Activated naive CD4-positive, alpha-beta T cell (primary cell): ENCODE measurements at places on chromosomes 1 and 21.

DNA sequence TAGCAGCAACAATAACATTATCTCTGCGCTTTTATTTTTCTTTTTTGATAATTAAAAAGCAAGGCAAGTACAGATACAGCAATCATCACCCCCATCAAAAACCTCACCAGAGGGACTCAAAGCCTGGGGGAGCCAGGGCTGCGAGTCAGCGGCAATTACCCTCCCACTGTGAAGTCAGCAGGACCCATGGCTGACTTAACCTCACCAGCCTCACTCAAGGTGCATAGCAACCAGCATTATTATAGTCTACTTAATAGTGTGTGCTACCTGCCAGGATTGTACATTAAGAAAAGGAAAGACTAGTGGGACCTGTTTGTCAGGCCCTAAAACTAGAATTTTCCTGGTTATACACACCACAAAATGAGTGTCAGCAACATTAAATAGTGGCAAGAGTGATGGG, 28.9 kb upstream of the SERBP1 start:
- DNase-seq = no peak

DNA sequence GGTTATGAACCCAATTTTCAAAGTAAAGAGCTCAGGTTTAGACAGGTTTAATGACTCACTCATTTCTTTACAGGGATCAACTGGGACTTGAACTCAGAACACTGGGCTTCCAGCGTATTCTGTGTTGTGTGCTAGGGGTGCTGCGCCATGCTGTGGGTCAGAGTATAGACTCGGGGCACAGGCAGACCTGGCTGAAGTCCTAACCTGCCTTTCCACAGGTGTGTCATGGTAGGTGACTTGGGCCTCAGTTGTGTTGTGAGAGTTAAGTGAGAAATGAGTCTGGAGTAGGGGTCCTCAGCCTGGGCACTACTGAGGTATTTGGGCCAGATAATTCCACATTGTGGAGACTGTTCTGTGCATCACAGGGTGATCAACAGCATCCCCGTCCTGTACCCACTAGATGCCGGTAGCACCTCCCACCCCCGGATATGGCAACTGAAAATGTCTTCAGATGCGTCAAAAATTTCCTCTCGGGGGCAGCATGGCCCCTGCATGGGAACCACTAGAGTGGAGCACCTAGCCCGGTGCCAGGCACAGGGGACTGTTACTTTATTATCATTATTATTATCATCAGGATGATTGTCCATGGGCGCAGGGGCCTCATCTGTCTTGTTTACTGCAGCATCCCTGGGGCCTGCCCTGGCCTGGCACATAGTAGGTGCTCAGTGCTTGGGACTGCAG, 575.5 kb downstream of the PTPRU start:
- DNase-seq = no peak

GRCh38 chr1:41363591-41364320, 2.5 kb downstream of the FOXO6 start:
- no peak for DNase-seq

- no peak for DNase-seq
Observed at GRCh38 chr1:178438432-178438831, 58.3 kb downstream of the CLEC20A start.

DNA sequence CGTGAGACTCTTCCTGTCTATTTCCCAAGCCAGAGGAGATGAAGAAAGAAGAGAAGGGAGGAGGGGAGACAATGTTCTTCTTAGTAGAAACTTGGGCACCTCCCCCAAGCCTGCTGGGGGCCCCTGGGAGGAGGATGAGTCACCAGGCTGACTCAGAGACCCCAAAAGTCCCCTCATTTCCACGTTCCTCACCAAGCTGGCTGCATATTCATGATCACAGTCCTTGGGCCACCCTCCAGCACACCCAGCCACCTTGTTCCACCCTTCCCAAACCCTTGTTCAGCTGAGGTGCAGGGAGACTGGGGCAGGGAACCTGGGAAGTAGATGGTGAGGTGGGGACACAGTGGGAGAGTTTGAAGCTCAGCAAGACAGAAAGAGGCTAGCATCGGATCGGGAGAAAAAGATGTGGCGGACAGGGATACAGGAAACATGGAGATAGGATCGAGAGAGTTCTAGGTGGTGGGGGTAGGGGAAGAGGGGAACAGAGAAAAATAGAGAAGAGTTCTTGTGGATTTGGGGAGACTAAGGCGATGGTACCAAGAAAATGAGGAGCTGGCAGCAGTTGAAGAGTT, 712 bp downstream of the RAB13 start:
- no peak for DNase-seq

- no peak for DNase-seq
Observed at GRCh38 chr1:68799096-68799495, 302.2 kb upstream of the DEPDC1 start.

DNA sequence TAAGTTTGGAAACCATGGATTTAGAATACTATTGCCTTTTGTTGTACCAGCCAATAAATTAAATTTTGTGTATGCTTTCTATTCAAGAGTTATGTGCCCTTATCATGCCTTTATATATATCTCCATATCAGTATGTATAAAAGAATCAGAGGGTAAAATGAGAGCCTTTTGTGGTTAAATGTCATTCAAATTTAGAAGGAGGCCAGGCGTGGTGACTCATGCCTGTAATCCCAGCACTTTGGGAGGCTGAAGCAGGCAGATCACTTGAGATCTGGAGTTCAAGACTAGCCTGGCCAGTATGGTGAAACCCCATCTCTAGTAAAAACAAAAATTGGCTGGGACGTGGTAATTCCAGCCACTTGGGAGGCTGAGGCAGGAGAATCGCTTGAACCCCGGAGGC, 88.9 kb downstream of the XPR1 start:
- DNase-seq = no peak

DNA sequence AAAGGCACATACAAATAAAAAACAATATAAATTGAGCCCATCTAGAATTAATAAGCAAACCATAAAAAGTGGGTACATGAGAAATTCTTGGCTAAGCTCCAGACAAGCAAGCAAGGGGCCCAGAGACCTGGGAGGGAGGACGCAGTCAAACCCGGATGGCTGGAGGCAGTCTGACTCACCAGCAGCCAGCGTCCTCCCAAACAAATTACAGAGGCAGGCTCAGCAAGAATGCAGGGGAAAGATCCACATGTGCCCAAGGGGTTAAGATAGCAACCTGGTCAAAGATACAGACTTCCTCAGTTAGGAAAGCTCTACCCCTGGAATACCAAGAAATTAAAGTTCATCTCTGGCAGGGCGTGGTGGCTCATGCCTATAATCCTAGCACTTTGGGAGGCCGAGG, 7.4 kb upstream of the TIAM1 start:
- DNase-seq = no peak

DNA sequence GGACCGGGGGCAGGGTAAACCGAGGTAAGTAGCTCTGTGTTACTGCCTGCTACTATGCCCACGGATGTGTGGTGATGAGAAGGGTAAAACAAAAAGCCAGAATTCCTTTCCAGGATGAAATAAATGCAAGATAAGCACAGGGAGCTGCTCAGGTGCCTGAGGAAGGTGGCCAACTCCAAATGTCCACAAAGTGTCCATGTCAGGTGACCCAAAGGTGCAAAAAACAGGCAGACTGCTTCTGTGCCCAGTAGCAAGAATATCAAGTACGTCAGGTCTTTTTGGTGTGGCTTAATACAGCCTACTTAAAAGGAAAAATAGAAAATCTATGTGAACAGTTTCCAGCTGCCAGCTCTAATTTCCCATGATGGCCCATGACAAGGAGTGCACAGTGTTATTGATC, 279.3 kb downstream of the SETD4 start:
- no peak for DNase-seq

GRCh38 chr1:21302747-21303715, 12.8 kb upstream of the ECE1 start:
- DNase-seq = no peak

GRCh38 chr1:197994907-197995407, 77.8 kb downstream of the LHX9 start:
- DNase-seq = no peak

DNA sequence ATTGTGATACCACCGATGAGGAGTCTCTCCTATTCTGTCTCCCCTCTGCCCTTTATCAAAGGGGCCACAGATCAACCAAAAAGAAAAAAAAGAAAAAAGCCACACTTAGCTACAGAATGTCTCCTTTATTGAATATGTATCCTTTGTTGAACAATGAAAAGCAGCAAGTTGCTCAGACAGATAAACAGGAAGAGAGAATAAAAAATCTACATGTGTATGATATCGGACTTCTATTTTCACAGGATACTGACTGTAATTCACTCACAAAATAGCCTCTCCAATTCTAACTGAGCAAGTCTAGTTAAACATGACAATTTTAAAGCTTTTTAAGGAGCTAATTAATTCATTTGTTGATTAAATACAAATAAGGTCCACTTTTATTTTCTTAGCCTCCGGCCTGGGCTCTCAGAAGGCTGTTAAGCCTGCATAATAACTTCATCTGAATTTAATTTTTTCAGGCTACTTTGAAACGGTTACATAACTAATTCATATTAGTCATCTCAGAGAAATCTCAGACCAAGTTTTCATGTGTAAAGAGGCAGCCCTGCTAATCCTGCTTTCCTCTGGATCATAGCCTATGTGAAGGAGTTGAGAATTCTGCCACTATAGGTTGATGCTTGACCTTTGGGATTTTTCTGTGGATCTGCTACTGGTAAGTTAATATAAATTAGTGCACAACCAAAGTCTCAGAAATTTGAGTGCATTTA, 304.1 kb upstream of the NR5A2 start:
- DNase-seq = no peak

GRCh38 chr1:199690496-199690895, 337.0 kb upstream of the NR5A2 start:
- no peak for DNase-seq

- no peak for DNase-seq
Observed at GRCh38 chr1:151581451-151581850, 30.4 kb upstream of the SNX27 start.

- no peak for DNase-seq
Observed at GRCh38 chr1:64039390-64039926, 164.0 kb upstream of the UBE2U start.

- DNase-seq = no peak
Observed at GRCh38 chr1:229328598-229329362, 14.1 kb downstream of the CCSAP start.

DNA sequence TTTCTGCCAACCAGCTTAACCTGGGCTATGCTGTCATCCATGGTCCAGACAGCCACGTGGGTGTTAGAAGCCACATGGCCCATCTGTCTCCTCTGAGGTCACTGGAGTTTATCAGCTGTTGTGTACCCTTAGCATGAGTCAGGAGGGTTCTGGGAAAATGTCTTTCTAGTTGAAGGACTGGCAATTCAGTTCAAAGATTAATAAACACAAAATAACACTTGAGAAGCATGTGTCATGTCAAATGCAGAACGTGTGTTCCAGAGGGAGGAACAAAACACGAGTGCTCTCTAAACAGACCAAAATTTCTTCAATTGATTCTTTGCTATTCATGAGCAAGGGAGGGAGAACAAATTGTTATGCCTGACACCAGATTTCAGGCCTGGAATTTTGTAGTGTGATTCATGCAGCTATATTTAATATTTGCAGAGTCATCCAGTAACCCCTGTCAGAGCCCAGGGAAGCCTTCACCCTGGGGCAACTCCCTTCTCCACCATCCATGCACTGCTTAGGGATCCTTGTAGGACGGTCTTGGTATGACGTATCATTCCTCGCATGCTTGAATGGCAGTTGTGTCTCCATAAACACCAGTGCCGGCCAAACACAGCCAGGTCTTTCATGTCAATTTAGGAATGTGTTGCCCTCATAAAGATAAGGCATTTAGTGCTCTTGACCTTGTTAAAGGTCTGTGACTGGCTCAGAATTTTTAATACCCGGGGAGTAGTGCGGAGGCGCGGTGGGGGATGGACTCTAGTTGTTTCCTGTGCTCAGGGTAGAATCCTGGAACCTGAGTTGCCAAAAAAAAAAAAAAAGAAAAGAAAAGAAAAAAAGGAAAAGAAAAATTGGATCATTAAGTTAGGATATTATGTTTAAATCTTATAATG, 27.7 kb upstream of the DYRK1A start:
- DNase-seq = no peak

DNA sequence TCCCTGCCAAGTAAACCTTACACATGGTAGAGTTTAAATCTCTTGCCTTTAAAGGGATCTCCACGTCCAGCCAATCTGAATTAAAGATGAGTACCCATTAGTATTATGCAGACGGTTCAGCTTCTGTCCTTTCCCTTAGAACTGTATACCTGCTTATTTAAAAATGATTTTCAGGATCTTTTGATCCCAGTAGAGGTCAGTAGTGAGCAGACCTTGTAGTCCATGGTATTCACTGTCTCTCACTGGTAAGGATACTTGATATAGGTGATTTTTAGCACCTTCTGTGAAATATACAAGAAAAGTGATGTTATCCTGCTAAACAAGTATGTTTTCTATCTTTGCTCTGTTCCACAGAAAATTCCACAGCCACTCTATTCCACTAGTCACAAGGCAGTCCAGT, 1211.6 kb upstream of the ADGRL4 start:
- no peak for DNase-seq

DNA sequence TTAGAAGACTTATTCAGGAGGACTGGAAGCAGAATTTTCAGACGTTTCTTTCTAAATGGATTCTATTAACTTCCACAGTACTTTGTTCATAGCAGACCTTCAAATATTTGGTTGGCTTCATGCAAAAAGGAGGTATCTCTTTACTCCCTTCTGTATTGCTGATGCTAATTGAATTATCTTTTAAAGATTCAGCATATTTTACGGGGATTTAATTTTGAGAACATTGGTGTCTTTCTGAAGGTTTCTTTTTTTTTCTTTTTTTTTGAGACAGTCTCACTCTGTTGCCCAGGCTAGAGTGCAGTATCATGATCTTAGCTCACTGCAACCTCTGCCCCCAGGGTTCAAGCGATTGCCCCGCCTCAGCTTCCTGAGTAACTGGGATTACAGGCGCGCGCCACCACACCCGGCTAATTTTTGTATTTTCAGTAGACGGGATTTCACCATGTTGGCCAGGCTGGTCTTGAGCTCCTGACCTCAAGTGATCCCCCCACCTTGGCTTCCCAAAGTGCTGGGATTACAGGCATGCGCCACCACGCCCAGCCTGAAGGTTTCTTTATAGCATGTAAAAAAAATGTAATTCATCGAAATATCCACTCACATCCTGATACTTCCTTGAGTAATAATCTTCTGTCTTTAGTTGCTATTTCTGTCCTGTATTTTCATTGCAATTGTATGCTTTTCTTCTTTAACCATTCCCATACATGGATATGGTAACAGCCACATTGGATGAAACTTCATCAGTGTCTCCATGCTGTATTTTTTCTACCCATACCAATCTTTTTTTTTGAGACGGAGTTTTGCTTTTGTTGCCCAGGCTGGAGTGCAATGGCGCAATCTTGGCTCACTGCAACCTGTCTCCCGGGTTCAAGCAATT, 14.5 kb downstream of the CNST start:
- DNase-seq = no peak

DNA sequence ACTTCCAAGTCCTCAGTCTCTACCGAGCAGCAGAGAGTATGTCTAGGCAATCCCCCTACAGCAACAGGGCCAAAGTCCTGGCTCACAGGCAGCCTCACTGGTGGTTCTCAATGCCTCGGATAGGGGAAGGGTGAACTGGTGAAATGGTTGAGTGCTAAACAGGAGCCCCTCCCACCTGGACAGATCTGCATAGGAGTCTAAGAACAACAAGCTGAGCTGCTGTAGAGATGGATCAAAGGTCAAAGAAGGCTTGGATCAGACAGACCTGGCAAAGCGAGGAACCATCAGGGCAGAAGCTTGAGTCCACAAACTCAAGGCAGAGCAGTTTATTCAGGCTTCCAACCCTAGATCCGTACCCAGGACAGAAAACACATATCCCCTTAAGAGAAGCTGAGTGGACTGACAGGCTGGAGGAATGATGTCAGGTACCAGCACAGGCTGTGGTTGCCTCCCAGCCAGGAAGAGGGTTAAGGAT, 31.8 kb downstream of the RABIF start:
- no peak for DNase-seq
